ENCODE measurements at places on chromosomes 6 and 20. TPM values are rescaled to one million over a fixed set of nuclear protein-coding genes. Genes with fewer than 3 reads are reported as not detected.

GRCh38 chr20:5309971-5310370 is 6.8 kb downstream of the PROKR2 start:
- DNase-seq: no peak

DNA sequence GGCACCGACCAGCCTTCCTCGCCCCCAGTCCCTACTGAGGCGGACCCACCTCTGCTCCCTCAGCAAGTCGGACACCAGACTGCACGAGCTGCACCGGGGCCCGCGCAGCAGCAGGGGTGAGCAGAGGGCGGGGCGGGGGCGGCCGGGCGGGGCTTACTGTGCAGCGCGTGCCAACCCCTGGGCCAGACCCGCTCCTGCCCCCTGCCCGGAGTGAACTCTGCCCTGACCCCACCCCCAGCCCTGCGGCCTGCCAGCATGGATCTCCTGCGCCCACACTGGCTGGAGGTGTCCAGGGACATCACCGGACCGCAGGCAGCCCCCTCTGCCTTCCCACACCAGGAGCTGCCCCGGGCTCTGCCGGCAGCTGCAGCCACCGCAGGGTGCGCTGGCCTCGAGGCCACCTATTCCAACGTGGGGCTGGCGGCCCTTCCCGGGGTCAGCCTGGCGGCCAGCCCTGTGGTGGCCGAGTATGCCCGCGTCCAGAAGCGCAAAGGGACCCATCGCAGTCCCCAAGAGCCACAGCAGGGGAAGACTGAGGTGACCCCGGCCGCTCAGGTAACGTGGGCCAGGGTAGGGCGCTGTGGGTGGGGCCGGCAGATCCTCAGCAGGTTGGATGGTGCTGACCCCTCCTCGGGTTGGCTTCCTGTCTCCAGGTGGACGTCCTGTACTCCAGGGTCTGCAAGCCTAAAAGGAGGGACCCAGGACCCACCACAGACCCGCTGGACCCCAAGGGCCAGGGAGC is 1.5 kb upstream of the SLC2A4RG start:
- peak; percentile 54 for DNase-seq

ARMH2 gene
- total RNA-seq: not detected

DNA sequence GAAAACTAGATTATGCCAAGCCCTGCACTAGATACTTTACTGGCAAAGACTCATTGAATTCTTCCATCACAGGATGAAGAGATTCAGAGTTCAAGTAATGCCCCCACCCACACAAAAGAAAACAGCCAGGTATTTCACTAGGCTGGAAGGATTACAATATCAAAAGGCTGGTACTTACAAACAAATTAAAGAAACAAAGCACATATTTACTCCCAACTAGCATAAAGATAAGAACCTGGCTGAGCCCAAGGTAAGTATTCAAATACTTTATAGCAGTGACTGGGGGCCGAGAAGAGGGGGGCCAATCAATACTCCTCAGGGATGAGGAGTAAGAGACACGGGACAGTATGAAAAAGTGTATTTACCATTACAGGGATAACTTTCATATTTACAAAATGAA is 3.7 kb downstream of the ACOT8 start:
- peak; percentile 57 for DNase-seq

GRCh38 chr6:66396549-66396948 is 689.5 kb upstream of the EYS start:
- DNase-seq: no peak

PRR18 gene
- 0.11 TPM for total RNA-seq

NPEPL1 gene
- total RNA-seq: 31.1 TPM

- no peak for DNase-seq
Observed at GRCh38 chr6:98094696-98095095, 739.7 kb upstream of the POU3F2 start.

- DNase-seq: no peak
Observed at GRCh38 chr6:24079076-24079475, 46.9 kb upstream of the NRSN1 start.

PDYN gene
- total RNA-seq: 0.59 TPM

GRCh38 chr6:105024803-105025202 is 67.9 kb downstream of the LIN28B start:
- DNase-seq: no peak

KHDC1L gene
- total RNA-seq: not detected

OR2J3 gene
- total RNA-seq: not detected

OR2H2 gene
- total RNA-seq: not detected

- no peak for DNase-seq
Observed at GRCh38 chr6:135910790-135911618, 59.5 kb downstream of the PDE7B start.

VSX1 gene
- not detected for total RNA-seq

DNA sequence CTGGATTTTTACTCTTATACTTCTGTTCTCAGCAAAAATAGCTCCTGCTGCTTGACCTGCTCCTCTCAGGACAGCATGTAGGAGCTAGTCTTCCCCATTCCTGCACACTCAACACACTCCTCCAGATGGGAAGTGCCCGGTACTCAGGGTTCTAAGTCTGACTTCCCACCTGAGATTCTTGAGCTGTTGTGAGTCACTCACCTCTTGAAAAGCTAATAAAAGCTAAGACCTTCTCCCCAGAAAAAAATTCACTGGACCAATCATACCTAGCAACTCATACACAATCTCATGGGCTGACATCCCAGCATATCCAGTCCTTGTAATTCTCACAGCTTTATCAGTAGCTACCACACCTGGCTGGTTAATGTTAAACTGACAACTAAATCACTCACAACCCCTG is 53.5 kb downstream of the TRPC4AP start:
- DNase-seq: no peak

ID4 gene
- total RNA-seq: 14.0 TPM

KATNA1 gene
- 18.3 TPM for total RNA-seq

GRCh38 chr6:106315765-106316374 is 9.7 kb downstream of the ATG5 start:
- no peak for DNase-seq

Data from H9 (cell line).